ENCODE measurements at places on chromosomes 6 and 20. TPM values are rescaled to one million over a fixed set of nuclear protein-coding genes. Genes with fewer than 3 reads are reported as not detected.

The C20orf204 gene
- 1.0 TPM for total RNA-seq

The TUBB2B gene
- 2.2 TPM for total RNA-seq

The TFAP2C gene
- 4.1 TPM for total RNA-seq

The DEFB115 gene
- not detected for total RNA-seq

The SAMD5 gene
- 11.2 TPM for total RNA-seq

The SYCP2 gene
- total RNA-seq, result 1.8 TPM

The ABHD16B gene
- 0.18 TPM for total RNA-seq

The TMEM14A gene
- 20.6 TPM for total RNA-seq

The JPH2 gene
- 7.4 TPM for total RNA-seq

The WFDC12 gene
- 0.44 TPM for total RNA-seq

The FILIP1 gene
- 14.4 TPM for total RNA-seq

The RGS17 gene
- 0.18 TPM for total RNA-seq

The KIF13A gene
- 49.3 TPM for total RNA-seq

The C6orf58 gene
- not detected for total RNA-seq

The BPI gene
- 0.47 TPM for total RNA-seq

The COX4I2 gene
- 15.7 TPM for total RNA-seq

The AARS2 gene
- 13.5 TPM for total RNA-seq

The MAK gene
- 0.97 TPM for total RNA-seq

The MMP24 gene
- 7.3 TPM for total RNA-seq

The TSPO2 gene
- not detected for total RNA-seq

The VGLL2 gene
- total RNA-seq, result not detected

The C6orf141 gene
- 10.0 TPM for total RNA-seq

The PI3 gene
- total RNA-seq, result 165 TPM

The UST gene
- total RNA-seq, result 17.0 TPM

The GPR6 gene
- total RNA-seq, result not detected

The HLA-DOA gene
- 15.3 TPM for total RNA-seq

The TAP1 gene
- 79.3 TPM for total RNA-seq

The ENPP4 gene
- 17.7 TPM for total RNA-seq

The RNF144B gene
- total RNA-seq, result 60.4 TPM

The BHLHE23 gene
- not detected for total RNA-seq

The ESR1 gene
- total RNA-seq, result 2.2 TPM

The ADTRP gene
- total RNA-seq, result 7.1 TPM

The PSORS1C2 gene
- not detected for total RNA-seq

Measured in left lung (tissue), 14 donors.